ENCODE measurements at places on chromosomes 16 and 17. TPM values are rescaled to one million over a fixed set of nuclear protein-coding genes. Genes with fewer than 3 reads are reported as not detected.

DNA sequence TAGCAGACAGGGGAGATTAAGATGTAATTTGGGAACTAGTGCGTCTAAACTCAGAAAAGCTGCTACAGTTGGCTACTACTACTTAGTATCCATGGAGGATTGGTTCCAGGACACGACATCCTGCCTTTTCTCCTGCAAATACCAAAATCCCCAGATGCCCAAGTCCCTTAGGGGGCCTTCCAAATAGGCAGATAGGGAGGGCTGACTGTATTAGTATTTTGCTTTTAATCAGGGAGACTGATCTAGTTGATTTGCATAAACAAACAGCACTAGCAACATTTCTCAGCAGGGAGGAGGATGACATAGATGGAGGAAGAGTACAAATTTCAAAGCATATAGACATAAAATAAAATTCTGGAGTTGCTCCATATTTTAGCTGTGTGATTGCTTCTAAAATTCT is 621.6 kb upstream of the GOT2 start:
- no peak for DNase-seq

DNA sequence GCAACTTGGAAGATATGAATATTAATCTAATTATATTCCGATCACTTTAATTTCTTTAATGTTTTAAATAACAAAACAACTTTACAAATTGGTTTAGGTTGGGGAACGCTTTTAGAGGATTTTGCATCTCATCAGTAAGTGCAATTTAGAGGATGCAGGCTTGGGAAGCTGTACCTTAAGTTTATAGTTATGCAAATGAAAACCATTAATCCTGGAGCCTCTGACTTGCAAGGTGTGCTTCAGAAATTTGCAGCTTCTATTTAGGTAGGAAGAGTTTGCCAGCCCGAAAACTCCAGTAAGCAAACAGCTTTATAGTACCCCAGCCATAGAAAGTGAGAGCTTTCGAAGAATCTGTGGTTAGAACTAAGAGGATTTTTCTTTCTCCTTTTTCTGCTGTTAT is 547.0 kb downstream of the MAF start:
- no peak for DNase-seq

GRCh38 chr17:28985950-28986713 is 19.7 kb downstream of the SEZ6 start:
- no peak for DNase-seq

- DNase-seq = peak; percentile 92
These were observed 12.1 kb downstream of the NHERF1 start for GRCh38 chr17:74760404-74761105.

GRCh38 chr17:79804856-79805696 is 8.2 kb upstream of the CBX8 start:
- DNase-seq = no peak

DNA sequence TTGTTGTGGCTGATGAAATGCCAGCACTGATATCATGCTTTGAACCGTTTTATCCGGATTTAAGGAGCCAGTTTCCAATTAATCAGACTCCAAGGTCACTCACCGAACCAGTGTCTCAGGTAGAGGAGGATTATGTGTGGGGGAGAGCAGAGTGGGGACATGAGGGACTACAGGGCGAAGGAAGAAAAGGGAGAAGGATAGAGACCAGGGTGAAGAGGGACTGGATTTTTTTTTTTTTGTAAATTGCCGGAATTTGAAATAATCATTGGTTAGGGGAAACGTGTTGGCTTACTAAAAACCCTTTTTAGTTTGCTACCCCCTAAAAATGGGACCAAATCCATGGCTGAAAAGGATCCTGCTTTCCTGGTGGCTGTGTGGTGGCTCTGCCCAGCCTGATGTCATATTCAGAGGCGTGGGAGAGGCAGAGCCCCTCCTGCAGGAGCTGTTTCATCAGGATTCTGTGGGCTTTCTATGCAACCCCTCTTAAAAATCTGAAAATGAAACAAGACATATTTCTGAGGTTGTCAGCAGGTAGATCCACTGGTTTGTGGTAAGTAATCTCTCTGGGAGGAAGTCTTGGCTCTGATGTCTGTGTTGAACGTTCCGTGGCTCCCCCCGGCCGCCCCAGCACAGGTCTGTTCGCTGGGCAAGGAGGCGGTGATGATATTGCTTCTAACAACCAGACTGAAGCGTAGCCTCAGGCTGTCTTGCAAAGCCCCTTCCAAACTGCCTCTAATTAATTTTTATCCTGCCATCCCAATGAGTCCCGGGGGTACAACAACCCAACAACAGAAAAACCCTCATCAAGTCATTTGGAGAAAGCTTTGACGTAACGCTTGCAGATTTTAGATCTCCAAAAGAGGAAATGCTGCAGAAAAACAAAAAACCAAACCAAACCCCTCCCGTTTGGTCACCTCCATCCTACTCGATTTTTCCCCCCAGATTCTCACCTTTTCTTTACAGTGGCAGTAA is 143.0 kb upstream of the ZFHX3 start:
- DNase-seq = no peak

Gene NGFR
- total RNA-seq = 8.3 TPM

Data from right lobe of liver (tissue), 6 donors.